ENCODE measurements at places on chromosomes 6 and 20. TPM values are rescaled to one million over a fixed set of nuclear protein-coding genes. Genes with fewer than 3 reads are reported as not detected.

Gene RBM24
- total RNA-seq: not detected

- ATAC-seq: no peak
Measured at GRCh38 chr20:64024141-64024990, 11.6 kb upstream of the C20orf204 start.

GRCh38 chr20:51382111-51382985, 160.2 kb downstream of the NFATC2 start:
- no peak for ATAC-seq

GRCh38 chr20:1672728-1673127, 15.1 kb upstream of the SIRPG start:
- ATAC-seq: peak; percentile 56

Gene SMLR1
- not detected for total RNA-seq

DNA sequence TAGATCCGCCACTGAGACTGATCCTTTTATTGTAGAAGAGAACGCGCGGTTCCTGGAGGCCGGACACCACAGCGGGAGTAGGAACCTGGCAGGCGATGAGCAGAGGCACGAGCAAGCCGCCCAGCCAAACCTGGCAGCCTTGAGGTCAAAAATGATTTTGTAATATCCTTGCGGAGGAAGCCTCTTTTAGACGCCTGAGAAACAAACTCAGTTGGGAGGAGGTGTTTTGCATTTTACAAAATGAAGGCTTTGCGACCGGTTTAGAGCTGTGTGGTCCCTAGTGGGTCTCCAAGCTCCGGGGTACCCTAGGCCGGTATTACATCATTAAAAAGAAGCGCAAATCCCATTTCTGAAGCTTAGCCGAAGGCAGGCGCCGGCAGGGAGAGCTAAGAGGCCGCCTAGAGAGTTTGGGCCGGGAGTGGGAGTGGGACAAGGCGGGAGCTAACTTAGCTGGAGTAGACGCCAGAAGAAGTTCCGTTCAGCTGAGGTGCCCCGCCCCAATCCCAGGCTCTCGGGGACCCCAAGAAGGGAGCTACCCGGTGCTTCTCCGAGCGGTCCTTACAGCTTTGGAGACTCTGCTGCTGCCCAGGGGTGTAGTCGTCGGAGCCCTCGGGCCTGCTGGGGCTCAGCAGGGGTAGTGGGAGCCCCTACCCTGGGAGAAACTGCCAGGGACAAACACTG, 1.9 kb upstream of the TBX18 start:
- no peak for ATAC-seq

DNA sequence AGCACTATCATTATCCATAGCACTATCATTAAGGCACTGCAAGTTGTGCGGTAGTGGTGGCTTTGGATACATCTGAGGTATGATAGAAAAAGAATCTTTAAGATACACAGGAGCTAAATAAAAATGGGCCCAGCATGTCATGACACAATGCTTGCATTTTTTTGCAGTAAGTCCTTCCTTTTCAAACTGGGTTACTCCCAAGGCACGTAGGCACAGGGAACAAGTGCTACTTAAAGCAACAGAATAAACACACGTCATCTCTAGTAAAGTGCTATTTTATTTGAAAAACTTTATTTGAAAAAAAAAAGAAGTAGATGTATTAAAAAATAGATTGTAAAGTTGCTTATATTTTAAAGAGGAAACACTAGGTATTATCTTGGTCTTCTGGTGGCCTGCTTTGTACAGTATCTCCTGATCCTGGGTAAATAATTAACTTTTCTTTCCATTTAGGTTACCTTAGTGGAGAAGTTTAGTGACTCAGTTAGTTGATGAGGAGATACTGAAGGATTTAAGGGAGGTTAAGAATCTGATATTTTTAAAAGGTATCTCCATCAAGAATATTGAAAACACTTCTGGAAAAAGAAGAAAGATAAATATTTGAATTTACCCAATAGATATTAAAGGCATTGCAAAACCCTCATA, 129.6 kb downstream of the EDN1 start:
- no peak for ATAC-seq

DNA sequence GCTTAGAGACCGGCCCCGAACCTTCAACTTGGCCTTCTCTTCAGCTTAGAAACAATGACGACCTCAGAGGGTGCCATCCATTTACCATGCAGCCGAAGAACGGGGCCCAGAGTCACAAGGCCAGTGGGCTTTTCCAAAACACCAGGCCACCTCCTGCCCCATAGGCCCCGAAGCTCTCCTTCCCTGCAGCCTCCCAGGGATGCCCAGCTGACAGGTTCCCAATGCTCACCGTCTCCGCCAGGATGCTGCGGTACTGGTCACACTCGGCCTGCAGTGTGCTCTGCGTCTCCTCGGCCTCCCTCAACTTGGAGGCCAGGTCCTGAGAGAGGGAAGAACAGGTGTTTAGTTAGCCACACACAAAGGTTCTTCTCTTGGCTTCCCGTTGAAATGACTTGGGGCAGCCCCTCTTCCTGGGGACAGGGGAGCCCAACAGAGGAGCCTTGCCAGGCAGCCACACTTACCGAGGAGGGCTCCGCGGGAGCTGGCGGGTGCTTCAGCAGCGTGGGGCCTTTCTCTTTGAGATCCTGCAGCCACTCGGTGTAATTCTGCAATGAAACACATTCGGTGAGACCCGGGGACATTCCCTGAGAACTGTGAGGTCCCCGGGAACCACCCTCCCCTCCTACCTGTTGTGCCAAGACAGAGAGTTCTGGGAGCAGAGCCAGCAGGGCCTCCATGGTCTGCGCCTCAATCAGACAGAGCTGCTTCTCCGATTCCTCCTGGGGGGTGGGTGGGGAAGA, 51.5 kb downstream of the DSTN start:
- ATAC-seq: no peak

GRCh38 chr20:23103284-23104018, 17.3 kb upstream of the CD93 start:
- ATAC-seq: no peak

GRCh38 chr6:154258064-154258757, 98.4 kb downstream of the IPCEF1 start:
- peak; percentile 65 for ATAC-seq

Gene SLC22A7
- total RNA-seq: not detected

- ATAC-seq: peak; percentile 82
Measured at GRCh38 chr20:7980332-7981046, 39.1 kb downstream of the TMX4 start.

GRCh38 chr20:926670-927069, 10.5 kb upstream of the ANGPT4 start:
- no peak for ATAC-seq

Gene PRR18
- total RNA-seq: not detected

All from activated T-helper 17 cell treated with anti-CD3 and anti-CD28 coated beads, Interleukin-2, amount 50 U/mL, for 72 hours (primary cell).